ENCODE measurements at places on chromosomes 7 and 10.
A peak's percentile ranks its signal among the peaks of the same experiment; 100 is the strongest.

- DNase-seq, result no peak
Observed at GRCh38 chr7:43799605-43800004, 41.1 kb downstream of the BLVRA start.

DNA sequence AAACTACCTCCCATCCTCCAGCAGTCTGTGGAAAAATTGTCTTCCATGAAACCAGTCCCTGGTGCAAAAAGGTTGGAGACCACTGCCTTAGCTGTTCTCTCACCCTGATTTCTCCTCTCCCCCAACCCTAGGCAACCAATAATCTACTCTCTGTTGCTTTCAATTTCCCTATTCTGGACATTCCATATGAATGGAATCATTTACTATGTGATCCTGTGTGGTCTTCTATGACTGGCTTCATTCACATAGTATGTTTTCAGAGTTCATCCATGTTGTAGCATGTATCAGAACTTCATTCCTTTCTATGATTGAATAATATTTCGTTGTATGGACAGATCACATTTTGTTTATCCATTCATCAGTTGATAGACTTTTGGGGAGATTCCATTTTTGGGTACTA, 38.3 kb upstream of the DLG5 start:
- DNase-seq, result no peak

DNA sequence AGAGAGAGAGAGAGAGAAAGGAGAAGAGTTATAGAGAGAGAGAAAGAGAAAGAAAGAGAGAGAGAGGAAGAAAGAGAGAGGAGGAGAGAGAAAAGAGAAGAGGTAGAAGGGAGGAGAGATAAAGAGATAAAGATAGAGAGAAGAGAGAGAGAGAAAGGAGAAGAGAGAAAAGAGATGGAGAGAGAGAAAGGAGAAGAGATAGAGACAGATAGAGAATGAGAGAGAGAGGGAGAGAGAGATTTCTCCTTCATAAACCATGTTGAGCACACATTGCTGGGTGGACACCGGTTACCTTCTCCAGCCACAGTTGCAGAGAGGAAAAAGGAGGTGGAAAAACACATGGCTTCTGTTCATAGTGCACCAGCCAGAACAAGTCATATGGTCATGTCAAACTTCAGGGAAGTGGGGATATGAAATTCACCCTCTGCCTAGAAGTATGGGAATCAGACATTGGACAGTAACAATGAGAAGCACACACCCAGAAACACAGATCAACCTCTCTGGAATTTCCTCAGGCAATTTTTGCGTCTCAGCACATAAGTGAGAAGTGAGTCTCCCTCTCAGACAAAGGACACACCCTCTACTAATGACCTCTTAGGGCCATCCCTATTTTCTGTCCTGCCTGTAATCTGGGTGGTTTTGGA, 172.5 kb upstream of the SVIL start:
- no peak for DNase-seq

DNA sequence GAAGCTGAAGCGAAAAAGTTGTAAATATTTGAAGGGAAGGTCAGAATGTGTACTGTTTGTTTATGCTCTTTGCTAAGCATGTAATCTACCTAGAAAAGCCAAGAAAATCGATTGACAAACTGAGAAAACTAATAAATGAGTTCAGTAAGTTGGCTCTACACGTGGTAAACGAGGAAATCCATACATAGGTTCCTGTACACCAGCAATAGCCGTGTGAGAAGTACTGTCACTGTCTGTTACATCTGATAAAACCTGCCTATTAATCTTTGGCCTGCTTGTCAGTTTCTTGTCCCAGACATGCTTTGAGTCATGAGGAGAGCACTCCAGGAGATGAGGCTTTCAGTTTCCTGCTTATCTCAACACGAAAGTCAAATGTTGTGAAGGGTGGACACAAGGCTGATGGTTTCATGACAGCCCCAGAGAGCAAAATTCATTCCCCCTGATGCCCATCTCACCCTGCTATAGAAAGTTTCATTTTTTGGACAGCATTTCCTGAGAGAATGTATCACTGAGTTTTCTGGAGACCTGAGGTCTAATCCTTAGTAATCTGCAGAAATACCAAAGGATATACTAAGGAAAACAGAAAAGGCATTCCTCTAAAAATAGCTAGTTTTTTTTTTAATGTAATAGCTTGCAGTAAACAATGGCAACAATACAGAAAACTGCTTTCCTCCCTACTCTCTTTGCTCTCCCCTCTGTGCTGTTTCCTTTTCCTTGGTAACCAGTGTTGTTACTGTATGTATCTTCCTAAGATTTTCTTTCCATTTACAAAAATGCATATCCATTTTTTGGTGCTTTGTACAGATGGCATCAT, 18.8 kb downstream of the BMPR1A start:
- no peak for DNase-seq

GRCh38 chr7:32658467-32658869, 163.2 kb downstream of the AVL9 start:
- no peak for DNase-seq

DNA sequence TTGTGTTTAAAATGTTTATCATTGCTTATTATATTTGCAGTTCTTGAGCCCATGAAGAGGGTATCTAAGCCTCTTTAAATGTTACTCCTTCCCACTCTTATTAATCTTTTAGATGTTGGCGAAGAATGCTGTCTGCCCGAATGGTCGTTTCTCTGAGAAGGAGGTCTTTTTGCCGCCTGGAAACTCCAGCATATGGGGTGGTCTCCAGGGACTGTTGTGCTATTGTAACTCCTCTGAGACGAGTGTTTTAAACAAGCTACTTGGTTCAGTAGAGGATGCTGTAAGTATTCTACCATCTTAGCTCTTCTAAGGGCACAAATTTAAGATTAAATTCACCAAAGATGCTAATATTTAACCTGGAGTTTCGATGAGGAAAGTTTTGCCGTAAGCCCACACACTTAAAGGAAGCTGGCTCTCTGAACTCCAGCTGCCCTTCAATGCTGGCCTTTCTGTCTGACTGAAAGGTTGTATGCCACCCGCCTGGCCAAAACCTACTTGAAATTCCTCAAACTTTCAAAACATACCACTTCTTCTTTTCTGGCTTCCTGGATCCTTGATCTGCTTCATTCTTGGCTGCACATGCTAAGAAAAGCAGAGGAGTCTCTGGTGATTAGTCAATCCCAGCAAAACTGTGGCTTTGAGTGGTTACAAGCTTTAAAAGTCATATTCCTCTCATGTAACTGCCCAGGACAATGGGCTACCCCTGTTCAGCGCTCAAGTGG, 74.7 kb downstream of the ABCA13 start:
- DNase-seq, result no peak

DNA sequence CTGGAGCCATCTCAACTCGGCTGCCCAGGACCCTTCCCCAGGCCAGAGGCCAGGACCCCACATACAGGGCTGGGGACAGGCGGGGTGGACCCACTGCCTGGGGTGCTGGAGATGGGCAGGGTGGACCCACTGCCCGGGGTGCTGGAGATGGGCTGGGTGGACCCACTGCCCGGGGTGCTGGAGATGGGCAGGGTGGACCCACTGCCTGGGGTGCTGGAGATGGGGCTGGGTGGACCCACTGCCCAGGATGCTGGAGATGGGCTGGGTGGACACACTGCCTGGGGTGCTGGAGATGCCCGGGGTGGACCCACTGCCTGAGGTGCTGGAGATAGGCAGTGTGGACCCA, 32.4 kb upstream of the FOXL3 start:
- no peak for DNase-seq

GRCh38 chr10:103278862-103279298, 1.9 kb downstream of the INA start:
- peak; percentile 27 for DNase-seq

DNA sequence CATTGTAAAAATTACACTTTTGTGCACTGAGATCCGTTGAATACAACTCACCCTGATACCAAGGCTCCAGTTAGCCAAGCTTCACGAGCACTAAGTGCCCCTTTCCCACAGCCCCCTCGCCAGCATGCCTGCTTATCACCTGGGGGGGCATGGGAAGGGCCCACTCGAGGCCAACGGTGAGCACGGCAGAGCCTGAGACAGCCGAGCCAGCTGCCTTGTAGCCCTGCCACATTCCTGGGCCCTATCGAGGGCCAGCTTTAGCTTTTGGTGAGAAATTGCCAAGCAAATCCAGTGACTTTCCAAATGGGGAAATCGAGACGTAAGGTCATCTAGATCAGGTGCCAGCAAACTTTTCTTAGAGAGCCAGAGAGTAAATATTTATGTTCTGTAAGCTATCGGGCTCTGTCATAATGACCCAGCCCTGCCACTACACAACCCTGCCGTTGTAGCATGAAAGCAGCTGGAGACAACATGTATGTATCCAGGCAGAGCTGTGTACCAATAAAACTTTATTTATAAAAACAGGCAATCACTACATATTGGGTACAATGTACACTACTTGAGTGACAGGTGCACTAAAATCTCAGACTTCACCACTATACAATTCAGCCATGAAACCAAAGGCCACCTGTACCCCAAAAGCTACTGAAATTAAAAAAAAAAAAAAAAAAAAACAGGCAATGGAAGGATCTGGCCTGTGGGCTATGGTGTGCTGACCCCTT, 83.6 kb downstream of the FAM53B start:
- no peak for DNase-seq
